Kidney capillary endothelial cell (primary cell): ENCODE measurements at places on chromosomes 3 and 15.

- DNase-seq = no peak
Observed at GRCh38 chr3:191379446-191379845, 49.1 kb upstream of the UTS2B start.

- DNase-seq = peak; percentile 57
Observed at GRCh38 chr3:152444029-152444641, 175.4 kb downstream of the MBNL1 start.

DNA sequence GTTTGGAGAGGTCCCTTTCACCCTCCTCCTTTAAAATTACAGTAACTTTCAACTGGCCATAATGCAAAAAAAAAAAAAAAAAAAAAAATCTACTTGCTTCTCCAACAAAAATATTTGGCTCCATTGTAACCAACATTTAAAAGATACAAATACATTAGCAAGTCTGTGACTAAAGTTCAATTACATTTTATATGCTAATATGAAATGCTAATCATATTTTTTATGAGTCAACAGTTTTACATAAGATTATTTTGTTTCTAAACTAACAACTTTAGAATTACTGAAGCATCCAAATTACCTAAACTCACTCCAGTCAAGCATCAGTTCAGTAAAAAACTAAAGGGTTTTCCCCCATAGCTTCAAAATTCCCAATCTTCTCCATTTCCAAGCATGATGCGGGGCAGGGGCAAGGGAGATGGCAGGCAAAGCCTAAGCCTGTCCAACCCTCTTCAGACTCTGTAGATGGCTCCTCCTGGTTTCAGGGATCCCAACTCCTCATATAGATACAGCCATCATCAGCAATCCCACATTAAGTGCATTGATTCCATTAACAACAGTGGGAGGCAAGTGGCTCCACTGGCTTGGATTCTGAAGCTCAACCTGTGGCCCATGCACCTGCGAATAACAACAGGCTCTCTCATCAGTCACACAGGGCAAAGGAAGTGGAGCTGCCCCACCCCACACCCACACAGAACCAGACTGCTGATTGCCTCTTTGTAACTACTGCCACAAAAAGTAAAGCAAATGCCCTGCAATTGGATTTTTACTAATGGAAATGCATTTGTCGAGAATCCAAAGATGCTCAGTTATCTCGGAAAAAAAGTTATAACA is 15.0 kb downstream of the SFMBT1 start:
- DNase-seq = no peak

- DNase-seq = no peak
Observed at GRCh38 chr15:74628199-74628598, 12.6 kb downstream of the CLK3 start.

DNA sequence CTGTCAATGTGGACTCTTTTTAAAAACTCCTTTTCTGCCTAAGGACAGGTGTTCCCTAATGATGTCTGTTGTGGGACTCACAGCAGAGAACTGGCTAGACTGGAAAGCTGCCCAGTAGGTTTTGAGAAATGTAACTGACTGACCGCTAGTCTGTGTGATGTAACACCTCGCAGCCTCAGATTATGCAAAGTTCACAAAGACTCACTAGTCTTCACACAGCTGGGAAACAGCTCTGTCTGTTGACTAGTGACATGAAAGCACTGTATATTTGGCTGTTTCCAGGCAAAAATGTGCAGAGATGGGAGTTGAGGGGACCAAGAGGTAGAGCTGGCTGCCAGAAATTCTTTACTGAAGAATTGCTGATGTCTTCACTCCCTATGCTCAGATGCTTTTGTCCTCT is 10.3 kb downstream of the PDZRN3 start:
- DNase-seq = no peak

DNA sequence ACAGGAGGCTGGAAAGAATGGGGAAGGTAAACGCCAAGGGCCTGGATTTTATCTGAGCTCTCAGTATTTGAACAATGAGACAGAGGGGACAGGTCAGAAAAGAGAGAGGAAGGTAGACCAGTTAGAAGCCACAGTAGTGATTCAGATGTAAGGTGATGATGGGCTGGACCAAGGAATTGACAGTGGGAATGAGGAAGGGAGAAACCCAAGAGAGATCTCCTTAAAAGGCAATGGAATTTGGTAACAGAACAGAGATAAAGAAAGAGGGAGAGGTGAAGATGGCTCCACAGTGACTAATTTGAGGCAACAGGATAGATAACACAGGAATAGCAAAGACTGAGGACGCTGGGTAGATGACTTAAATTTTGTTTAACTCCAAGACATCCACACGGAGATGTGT is 11.4 kb upstream of the HEG1 start:
- no peak for DNase-seq
